Stimulated activated CD4-positive, alpha-beta T cell treated with anti-CD3 and anti-CD28 coated beads, Interleukin-4, amount 100 ng/mL, for 4 hours (primary cell): ENCODE measurements at places on chromosomes 6 and 20.

GRCh38 chr6:141364694-141365093 lies 768.0 kb upstream of the GJE1 start:
- no peak for DNase-seq

DNA sequence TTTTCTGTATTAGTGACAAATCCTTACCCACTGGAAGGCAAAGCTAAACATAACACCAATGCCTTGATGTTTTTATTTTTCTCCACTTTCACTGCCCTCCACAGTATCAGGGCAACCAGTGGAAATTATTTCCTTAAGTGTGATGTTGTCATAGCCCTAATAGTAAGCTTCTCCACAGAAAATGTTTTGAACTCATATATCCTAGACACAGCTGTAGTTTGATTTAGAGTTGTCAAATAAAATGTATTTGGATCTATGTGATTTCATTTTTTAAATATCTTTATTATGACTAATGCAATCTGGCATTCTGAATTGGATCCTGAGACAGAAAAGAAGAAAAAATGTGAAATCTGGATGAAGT lies 70.9 kb upstream of the UFL1 start:
- DNase-seq, result no peak

DNA sequence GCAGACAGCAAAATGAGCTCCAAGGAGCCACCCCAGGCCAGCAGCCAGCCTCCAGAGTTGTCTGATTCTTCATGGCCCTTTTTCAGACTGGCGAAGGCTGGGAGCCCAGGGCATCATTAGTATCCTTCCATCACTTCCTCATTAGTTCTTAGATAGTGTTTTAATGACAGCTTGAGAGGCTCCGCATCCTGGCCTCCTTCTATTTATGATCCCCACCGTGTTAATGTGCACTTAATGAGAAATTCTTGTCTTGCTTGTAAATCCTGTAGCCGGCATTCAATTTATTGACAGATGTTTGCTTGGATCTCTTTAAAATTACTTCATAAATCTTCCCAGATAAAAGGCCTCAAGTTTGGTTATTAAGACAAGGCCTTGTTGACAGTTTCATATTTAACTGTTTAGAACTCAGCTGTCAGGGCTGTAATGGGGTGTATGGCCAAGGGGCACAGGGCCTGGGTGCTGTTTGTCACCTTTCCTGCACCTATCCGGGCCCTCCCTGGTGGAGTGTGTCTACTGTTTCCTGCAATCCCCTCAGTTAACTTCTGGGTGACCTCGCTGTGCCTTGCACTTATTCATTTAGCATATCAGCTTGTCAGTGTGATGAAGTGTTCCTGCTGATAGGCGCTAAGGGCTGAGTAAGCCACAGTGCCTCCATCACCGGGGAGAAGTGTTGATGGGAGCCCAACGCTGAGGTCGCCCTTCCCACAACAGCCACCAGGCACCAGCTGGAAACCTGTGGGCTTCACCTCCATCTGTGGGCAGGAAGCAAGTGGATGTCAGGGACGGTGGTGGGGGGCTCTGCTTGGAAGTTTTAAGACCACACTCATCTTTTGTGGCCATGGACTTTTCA lies 169.3 kb downstream of the TSHZ2 start:
- DNase-seq, result no peak

GRCh38 chr20:37200926-37201826 lies 21.8 kb upstream of the MROH8 start:
- DNase-seq, result no peak

GRCh38 chr6:27694547-27694874 lies 217.7 kb downstream of the OR2B2 start:
- no peak for DNase-seq

DNA sequence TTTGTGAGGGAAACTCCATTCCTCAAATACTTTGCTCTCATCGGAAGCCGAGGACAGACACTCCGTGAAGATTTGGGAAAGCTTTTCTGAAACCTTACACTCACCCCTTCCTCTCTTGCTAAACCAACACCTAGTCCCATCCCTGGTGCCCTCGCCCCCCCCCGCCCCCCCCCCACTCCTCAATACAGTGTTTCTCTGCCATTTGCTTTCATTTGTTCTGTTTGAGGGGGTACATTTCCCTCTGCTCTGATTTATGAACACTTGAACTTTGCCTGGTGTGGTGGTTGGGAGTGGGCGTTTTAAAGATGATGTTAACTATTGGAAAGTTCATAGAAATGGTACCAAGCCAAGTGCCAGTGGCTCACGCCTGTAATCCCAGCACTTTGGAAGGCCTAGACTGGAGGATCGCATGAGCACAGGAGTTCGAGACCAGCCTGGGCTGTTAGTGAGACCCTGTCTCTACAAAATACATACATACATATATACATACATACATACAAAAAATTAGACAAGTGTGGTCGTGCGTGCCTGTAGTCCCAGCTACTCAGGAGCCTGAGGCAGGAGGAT lies 1.1 kb downstream of the RAB32 start:
- DNase-seq, result no peak

DNA sequence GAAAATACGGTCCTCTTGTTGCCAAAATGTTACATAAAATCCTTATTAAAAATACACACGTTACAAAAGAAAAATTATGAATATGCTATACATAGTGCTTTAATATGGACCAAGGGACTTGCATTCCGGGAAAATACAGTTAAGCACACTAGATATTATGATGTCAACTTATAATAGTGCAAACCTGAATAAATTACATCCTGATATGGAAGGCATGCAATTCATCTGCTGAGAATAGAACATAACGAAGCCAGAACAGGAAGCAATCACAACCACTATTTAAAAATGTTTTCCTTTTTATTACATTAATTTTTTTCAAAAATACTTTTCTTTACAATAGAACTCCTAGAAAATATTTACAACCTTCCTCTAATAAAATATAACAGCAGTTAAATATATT lies 7.8 kb upstream of the MRPS10 start:
- DNase-seq, result no peak

DNA sequence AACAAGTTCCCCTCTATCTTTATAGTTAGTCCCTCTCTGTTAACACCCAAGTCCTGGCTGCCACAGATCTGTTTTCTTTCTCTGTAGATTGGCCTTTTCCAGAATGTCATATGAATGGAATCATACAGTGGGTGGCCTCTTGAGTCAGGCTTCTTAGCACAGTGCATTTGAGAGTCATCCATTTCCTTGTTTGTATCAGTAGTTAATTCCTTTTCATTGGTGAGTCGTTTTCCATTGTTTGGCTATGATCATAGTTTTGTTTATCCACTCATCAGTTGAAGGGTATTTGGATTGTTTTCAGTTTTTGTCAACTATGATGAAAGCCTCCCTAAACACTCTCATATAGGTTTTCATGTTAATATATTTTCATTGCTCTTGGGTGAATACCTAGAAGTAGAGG lies 248.3 kb downstream of the ARID1B start:
- DNase-seq, result no peak

DNA sequence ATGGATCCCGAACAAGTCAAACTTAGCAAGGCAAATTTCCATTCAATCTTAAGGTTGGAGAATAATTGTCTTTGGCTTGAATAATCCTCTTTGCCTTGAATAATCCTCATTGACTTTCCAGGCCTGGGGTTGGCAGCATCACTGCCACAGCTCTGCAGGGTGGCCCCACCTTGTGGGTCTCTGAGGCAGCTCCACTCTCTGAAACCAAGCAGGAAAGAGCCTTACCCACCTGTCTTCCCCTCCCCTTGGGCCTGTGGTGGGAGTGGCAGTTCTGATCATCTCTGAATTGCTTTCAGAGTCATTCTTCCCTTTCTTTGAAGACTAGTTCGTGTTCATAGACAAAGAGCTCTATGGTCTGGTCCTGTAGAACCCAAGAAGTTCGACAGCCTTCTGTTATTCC lies 47.5 kb downstream of the KCNQ5 start:
- DNase-seq, result no peak

GRCh38 chr6:124960757-124961463 lies 1.3 kb upstream of the RNF217 start:
- DNase-seq, result no peak

- no peak for DNase-seq
Observed at GRCh38 chr6:33392979-33393378, 1.4 kb downstream of the KIFC1 start.

- no peak for DNase-seq
Observed at GRCh38 chr6:155196911-155197310, 66.9 kb upstream of the CLDN20 start.

GRCh38 chr6:126812651-126813050 lies 305.8 kb upstream of the RSPO3 start:
- no peak for DNase-seq

- no peak for DNase-seq
Observed at GRCh38 chr6:14549871-14550270, 432.3 kb downstream of the CD83 start.
